Cortex of kidney (tissue), 1 donor: ENCODE measurements at places on chromosomes 6 and 20.

DNA sequence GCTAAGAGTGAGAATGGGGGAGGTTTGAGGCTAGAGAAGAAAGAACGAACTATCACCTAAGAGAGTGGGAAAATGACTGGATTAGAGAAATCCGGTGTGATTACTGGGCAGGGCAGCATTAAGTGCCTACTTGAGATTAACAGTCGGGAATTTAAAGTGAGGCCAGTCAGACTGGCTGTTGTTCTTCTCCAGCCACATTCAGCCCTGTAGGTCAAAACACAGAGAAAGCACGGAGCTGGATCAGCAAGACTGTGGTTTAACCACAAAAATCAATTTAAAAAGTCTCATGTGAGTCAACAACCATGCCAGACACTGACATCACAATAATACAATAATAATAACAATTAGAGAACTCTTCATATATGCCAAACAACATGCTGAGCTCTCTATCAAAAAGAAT is 301.9 kb upstream of the SGK1 start:
- no peak for DNase-seq

GRCh38 chr6:134331256-134331655 is 13.3 kb upstream of the SGK1 start:
- DNase-seq = no peak

- DNase-seq = no peak
Observed at GRCh38 chr6:127434651-127435050, 24.5 kb downstream of the KIAA0408 start.

GRCh38 chr6:121330516-121330915 is 3.8 kb downstream of the TBC1D32 start:
- DNase-seq = no peak

DNA sequence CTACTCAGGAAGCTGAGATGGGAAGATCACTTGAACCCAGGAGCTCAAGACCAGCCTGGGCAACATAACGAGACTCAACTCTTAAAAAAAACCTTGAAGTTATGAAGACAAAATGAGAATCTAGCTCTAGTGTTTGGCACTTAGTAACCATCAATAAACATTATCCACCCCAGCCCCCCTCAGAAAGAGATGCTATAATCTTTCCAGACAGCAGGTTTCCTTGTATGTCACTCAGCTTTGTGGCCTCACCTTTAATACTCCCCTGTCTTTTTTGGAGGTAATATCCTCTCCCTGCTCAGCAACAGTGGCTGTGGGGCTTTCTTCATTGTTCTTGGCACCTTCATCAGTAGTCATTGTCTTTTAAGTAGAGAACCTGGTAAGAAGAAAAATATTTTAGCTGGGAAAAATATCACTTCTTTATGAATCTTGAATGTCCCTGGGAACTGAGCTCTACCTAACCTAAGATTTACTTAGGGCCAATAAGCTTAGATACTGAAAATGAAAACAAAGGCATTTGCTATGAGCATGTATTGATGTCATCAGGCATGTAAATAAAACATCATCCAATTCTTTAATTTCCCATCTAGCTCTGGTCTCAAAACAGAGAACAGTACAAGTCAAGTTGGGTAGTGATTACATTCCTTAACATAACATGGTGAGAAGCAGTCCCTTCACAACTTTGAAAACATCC is 46.1 kb downstream of the FKBP5 start:
- no peak for DNase-seq

DNA sequence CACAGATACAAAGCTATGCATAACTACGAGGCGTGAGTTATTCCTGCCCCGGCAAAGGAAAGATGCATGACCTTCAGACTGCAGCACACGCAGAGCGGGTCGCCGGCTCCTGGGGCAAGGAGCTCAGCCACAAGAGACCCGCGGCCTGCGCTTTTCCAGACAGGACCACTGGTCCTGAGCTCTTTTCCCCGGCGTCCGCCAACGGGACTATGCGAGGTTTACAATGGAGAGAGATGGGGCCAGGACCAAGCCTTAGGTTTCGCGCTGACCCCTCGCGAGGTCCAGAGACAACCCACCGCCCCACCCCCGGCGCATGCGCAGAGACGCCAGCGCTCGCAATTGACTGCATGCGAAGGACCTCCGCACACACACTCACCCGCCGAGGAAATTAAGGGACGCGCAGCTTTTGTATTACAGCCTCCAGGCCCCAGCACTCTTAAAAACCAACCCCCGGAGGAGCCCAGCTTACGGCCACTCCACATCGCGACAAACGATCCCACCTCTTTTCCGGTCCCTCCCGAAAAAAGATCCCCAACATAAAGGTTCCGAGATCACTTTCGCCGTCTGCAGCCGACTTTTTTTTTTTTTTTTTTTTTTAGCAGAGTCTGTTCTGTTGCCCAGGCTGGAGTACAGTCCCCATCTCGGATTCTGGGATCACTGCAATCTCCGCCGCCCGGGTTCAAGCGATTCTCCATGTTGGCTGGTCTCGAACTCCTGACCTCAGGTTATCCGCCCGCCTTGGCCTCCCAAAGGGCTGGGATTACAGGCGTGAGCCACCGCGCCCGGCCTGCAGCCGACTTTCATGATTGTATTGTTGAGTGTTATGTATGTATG is at the start of gene COQ3:
TSS of gene COQ3 (minus strand) at position 498 of the 834 bp plus-strand sequence. CDS start at position 482, 16 bp downstream.
- no peak for DNase-seq

GRCh38 chr20:48107560-48107959 is 322.3 kb upstream of the SULF2 start:
- no peak for DNase-seq

DNA sequence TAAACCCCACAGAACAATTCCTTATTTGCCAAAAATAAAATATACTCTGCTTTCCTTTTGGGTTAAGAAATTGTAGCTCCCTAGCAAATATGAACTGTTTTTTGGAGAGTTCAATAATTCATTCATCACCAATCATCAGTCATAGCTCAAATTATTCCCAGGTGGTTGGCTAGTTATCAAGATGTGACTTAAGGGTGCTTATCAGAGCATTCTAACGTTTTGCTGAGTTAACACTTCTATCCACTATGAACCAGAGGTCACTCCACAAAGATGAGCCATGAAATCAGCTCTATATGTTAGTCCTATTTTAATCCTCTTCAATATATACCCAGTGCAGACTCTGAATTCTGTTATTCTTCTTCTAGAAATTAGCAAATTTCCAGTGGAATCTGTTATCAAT is 379.1 kb downstream of the TENT5A start:
- no peak for DNase-seq

DNA sequence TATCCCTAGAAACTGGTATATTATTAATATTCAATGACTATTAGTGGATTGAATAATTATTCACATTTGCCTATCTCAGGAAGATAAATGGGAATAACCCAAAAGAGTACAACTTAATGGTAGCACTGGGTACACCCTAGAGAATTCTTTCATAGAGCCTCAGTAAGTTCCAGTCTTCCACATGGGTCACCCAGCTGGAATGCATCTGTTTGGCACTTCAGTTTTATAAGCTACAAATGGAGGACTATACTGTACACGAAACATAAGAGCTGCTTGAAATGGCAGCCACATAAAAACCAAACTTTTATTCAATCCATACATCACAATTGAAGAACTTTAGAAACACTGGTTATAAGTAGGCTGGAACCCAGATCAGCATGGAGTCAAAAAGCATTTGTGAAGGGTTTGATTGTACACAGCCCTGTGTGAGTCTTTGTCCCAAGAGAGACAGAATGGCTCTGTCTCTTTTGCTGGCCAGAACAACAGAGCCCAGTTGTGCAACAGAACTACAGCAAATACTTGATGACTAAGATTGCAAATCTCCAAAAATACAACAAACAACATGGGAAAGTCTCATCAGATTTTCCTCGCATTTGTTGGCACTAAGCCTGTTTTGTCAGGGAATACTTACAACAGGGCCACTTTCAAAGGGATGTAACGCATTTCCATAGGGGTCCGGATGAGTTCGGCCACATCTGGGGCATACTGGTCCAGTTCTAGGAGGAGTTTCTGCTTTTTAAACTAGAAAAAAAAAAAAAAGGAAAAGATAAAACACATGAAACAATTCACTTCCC is 39.5 kb downstream of the PIGU start:
- DNase-seq = no peak

DNA sequence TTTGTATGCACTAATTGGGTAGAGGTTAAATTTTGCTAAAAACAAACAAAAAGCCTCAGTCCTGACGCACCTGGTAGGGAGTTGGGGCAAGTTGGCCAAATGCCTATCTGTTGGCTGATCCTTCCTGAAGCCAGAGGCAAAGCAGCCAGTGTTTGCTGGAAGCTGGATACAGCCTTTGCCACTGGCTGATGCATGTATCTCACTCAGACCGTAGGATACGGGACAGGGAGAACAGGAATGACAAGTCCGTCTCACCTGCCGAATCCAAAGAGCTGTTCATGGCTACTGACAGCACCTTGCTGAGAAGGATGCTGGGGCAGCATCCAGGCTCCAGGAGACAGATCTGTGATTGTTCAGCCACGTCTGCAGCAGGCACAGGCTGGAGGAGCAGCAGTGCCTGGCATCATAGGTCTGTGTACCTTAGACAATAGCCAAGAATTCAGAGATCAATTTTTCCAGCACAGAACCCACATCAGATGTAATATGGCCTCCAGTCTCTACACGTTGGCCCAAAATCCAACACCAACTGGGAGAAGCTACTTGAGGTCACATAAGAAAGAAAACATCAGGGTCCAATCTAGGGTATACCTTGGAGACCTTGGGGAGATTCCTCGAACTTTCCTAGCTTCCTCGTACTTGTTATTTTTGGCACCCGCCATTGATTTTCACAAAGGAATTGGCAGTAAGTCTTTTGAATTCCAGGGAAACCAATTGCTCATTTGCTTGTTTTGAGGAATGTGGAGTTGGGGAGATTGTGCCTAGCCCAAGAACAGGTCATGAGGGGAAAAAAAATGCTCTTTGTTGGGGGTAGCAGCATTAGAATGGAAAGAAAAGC is 108.5 kb upstream of the ARMC2 start:
- no peak for DNase-seq

DNA sequence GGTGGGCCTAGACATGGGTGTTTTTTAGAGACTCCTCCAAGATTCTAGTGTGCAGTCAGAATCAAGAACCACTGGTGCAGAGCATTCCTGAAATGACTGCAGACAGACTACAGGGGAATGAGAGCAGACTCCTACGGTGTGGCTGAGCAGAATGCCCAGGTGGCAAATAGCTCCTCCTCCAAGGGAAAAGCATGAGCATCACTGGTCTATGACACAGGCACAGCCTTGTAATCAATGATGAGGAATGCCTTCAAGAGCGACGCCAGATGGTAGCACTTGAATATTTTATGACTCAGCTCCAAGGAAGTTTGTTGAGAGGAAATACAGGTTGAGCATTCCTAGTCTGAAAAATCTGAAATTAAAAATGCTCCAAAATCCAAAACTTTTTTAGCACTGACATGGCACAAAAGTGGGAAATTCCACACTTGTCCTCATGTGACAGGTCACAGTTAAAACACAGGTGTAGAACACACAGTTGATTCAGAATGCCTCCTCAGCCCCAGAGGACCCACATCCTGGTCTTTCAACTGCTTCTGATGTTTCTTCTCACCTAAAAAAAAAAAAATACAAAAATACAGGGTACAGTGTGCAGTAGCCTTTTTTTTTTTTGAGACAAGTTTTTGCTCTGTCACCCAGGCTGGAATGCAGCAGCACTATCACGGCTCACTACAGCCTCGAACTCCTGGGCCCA is 10.6 kb upstream of the FAM8A1 start:
- DNase-seq = no peak

DNA sequence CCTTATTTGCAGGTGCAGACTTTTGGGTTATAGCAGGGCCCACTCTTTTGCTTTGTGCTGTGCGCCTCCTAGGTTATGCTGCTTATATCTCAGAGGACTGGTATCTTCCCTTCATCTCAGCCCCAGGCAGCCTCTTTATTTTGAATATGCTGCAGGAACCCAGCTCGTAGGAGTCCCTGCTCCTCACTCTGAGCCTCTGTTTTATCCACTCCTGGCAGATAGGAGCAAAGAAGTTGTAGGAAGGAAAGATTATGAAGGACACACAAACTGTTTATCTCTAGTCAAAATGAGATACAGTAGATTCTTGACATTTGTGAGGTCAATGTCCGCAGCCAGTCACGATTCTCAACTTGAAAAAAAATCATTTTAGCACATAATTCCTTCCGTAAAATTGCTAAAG is 15.6 kb downstream of the L3MBTL3 start:
- DNase-seq = no peak

- no peak for DNase-seq
Observed at GRCh38 chr20:43702502-43702901, 24.3 kb downstream of the GTSF1L start.

DNA sequence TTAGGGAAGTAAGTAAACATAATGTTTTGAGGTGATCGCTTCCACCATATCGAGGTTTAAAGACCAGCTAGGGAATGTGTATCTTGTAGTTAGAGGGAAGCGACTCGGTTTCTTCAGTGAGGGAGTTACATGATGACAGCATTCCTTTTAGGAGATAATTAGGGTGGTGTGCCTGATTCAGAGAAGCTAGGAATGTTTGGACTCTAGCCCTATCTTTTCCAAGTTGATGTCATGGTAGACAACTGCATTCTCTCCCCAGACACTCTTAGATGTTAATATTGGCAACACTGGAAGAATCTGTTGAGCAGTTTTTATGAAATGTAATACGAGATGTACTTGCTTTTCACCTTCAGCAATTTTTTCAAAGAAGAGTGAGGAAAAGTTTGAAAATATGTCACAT is 12.9 kb upstream of the HIVEP1 start:
- DNase-seq = no peak

DNA sequence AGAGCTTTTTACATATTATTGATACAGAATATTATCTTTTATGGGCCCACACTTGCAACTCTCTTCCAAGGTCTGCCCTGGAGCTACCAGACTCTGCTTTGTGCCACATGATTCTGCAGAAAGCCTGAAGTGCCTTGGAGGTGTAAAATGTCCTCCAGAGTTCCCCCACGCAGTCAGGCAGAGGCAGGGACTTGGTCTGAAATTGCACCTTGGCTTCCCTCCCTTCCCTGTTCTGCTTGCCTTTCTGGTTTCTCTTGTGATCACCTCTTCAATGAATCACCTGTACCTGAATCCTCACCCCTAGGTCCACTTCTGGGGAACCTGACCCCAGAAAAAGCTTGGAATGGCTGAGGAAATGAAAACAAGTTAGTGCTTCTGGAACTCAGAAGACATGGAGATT is 43.0 kb upstream of the TGM2 start:
- no peak for DNase-seq

DNA sequence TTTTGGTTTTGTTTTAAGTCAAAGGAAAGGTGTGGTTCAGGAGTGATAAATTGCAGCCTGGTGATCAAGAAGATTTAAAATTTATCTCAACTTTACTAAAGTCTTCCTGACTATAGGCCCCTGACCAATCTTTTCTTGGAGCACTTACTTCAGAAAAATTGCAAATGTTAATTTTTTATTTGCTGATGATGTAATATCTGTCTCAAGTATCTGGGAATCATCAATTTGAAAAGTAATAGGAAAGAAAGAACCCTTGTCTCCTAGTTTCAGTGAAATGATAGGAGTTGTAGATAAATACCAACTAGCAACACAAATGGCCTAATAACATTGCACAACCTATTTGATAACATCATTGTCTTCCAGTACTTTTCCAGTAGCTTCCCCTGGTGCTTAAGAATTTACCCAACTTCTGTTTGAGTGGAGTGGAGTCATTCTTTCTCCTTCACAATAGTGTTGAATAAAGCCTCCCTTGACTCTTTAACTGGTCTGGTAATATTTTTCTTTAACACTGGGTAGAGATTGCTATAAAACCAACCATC is 648.3 kb upstream of the ADGRB3 start:
- no peak for DNase-seq
